NCI-H1436 (cell line): ENCODE measurements at places on chromosomes 7 and 10.

GRCh38 chr7:101096957-101097347 lies 11.7 kb downstream of the TRIM56 start:
- no peak for DNase-seq

DNA sequence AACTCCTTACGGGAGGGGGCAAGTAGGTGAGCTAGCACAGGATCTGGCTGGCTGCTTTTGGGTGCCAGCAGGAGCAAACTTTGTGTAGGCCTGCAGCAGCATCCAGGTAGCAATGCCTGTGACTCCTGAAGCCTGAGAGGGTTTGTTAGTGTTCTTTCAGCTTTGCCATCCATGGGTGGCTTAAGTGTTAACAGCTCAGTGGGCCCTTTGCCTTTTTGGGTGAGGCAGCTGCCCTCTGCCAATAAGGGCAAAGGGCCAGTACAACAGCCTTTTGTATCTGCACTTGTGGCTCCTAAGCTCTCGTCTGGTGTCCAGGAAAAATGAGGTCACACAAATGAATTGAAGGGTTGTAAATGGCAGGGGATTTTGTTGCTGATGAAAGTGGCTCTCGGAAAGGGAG lies 359.0 kb upstream of the CHRM2 start:
- DNase-seq, result no peak

DNA sequence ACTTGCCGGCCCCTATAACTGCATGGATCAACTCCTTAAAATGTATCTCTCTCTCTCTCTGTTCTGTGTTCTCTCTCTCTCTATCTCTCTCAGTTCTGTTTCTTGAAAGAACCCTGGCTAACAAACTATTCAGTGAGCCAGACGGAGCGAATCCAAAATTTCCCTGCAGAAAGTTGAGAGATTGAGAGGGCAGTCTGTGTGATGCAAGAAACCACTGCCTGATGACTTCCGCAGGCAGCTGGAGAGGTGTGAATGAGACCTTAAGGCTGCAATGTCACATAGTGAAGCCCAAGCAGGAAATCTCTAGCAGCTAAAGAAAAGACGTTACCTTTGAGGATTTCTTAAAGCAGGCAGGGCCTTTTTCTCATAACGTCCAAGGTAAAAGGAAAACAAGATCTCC lies 17.3 kb downstream of the FAM107B start:
- no peak for DNase-seq

- DNase-seq, result no peak
These were observed 140.7 kb downstream of the RGS10 start for GRCh38 chr10:119401671-119402395.

DNA sequence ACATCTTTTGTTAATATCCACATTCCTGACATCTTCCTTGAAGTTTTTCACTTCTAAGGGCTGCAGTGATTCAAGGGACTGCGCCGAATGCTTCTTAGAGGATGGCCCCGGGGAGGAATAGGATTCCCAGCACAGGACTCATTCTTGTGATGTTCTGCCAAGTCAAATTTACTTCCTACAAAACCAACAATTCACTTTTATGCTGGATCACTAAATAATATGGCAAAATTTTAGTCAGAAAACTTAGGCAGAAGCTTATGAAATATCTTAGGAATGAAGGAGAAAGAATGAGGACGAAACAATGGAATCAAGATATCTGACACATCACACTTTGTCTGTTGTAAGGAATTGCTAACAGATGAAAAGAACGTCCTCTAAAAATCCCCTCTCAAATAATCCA lies 151.5 kb downstream of the JAZF1 start:
- DNase-seq, result no peak

DNA sequence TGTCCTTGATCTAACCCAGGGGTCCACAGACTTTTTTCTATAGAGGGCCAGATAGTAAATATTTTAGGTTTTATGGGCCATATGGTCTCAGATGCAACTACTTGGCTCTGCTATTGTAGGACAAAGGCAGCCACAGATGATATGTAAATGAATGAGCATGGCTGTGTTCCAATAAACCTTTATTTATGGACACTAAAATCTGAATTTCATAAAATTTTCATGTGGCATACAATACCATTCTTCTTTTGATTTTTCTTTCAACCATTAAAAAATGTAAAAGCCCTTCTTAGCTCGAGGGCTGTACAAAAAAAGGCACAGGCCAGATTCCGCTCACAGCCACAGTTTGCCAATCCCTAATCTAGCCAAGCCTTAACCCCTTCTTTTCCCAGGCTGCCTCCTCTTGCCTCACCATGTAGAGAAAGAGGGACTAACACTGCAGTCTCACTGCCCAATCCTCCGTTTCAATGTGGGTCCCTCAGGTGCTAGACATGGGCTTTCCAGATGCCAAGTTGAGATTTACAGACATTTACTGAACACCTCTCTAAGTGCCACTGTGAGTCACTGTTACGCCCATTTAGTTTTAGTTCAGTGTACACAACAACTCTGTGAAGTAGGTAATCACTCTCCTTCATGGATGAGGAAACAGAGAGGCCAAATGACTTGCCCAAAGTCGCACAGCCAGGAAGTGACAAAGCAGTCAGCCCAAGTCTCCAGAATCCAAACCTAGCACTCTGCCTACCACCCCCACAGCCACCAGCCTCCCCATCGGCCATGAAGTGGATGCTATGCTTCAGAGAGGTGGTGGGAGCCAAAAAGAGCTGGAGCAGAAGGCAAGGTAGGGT lies 132.6 kb upstream of the PDLIM1 start:
- no peak for DNase-seq

DNA sequence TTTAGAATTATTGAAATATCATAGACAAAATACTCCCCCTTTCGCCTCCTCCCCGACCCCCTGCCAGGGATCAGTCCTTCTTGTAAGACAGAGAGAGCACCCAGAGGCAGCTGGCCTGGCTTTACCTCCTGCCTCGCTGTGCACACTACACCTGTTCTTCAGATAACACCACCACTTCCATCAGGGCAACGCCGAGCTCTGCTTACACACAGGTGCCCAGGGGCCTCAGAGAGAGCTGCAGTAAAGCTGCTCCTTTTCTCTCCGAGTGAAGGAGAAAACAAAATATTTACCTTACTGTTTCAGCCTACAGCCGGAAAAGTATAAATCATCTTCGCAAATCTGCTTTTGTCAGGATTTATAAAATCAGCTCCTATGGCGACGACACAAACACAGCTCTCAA lies 80.7 kb downstream of the HIPK2 start:
- no peak for DNase-seq

GRCh38 chr10:5935628-5936027 lies 41.7 kb downstream of the IL15RA start:
- DNase-seq, result no peak

DNA sequence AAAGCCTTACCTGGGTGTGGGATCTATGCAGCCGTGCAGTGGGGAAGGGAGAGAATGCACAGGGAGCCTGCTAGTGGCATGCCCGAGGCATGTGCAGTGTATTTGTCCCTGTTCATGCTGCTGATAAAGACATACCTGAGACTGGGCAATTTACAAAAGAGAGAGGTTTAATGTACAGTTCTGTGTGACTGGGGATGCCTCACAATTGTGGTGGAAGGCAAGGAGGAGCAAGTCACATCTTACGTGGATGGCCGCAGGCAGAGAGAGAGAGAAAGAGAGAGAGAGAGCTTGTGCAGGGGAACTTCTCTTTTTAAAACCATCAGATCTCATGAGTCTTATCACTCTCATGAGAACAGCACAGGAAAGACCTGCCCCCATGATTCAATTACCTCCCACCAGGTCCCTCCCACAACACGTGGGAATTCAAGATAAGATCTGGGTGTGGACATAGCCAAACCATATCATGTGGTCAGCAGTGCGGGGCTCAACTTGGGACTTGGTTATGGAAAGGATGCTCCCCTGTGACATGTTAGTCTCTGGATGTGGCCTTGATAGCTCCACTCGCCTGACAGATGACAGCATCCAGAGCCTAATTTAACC lies 128.9 kb downstream of the DOCK1 start:
- DNase-seq, result no peak

GRCh38 chr7:107810626-107811025 lies 7.6 kb upstream of the SLC26A3 start:
- no peak for DNase-seq

GRCh38 chr7:28580665-28581064 lies 168.3 kb downstream of the CREB5 start:
- DNase-seq, result no peak

DNA sequence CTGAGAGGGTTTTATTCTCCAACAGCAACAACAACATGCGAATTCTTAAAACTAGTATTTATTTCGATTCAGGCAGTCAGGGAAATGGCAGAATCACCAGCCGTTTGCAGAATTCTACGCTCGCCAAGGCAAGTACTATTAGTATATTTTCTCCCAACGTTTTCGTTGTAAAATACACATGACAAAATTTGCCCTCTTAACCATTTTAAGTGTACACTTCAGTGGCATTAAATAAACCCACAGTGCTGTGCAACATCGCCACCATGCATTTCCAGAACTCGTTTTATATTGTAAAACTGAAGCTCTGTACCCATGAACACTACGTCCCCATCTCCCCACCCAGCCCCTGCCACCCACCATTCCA lies 10.8 kb downstream of the EN2 start:
- no peak for DNase-seq

GRCh38 chr7:142181211-142181610 lies 69.7 kb downstream of the MGAM2 start:
- DNase-seq, result no peak

DNA sequence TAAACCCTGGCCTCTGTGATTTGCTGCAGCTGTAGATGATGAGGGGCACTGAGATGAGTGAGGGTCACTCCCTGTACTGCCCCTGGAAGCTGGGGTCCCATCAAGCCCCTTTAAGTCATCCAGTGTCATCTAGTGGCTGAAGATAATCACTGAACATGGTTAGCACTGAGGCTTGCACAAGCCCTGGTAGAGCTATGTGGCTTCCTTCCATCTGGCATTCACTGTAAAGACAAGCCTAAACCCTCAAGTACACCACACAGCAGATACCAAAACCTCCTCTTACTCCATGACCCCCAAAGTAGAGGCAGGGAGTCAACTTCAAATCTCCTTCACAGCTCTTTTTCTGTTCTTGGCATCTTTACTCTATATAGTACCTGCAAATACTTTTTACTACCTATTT lies 72.7 kb upstream of the MRLN start:
- no peak for DNase-seq

- no peak for DNase-seq
These were observed 203.1 kb downstream of the ELMO1 start for GRCh38 chr7:37245590-37245989.

DNA sequence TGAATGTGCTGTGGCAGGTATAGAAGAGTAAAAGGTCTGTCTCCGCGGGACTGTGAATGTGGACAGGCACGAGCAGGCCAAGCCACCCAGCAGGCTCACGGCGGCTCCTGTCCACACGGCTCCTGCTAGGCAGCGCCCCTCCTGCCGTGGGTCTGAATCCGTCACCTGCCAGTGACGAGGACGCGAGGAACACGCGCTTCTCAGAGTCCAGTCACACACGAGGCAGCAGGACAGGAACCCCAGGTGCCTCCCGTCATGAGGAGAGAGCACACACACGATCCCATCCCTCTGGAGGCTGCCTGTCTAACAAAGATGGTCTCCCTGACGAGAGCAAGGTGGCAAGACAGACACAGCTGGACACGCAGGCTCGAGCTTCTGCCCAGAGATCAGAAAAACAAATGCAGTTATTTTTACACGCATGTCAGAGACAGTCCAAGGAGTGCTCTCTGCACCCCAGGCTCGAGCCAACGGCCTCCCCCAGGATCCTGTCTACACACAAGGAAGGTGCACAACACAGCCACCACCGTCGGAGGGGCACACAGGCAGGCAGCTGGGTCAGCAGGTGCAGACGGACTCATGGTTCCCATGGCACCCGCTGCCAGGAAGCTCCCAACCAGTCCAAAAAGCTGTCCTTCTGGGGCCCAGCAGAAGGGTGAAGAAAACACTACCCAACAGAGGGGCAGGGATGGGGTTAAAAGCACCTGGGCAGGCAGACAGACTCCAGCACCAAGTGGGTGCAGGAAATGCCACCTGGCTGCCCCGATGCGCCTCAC lies 103.2 kb downstream of the MAD1L1 start:
- DNase-seq, result no peak

DNA sequence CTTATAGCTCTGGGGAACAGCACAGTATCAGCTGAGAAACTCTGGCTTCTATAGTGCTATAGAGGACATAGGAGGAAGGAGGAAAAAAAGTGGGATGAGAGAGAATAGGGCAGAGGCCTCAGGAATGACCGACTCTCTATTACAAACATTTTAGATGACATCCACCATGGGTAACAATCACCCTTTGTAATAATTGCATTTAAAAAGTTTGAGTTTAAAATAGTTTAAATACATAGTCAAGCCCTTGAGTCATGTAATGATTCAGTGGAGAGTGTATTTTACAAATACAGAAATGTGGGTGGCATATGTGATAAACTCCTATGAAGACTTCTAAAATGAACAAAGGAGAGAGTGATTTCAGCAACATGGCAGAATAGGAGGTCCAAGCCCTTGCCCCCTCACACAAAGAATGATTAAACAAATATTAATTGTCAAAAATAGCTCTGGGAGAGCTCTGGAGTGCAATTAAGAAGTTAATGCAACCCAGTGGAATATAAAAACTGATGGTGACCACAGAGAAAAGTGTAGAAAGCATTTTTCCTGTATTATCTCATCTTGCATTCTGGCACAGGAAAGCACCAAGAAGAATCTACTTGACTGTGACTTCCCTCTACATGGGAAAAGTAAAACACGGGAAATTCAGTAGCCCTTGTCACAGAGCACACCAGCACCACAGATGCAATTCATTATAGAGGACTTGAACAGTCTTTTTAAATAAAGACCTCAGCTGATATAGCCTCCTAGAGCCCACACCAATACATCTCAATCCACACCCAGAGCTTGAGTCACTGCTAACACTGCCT lies 569.0 kb upstream of the SORCS1 start:
- DNase-seq, result no peak

DNA sequence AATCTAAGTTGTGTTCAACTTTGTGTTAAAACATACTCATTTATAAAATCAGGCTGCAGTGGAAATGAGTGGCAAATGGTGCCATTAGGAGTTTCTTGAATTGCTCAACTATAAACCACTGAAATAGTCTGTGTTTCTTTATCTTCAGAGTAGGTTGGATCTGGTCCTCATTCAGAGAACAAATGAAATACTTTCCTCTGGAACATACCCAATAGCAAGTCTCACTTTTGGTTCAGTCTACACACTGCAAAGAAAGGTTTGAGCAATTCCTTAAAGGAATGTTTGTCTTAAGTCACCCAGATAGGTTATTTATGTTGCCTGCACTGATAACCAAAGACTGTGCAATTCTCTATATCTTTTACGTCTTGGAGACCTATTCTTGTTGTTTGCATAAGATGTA lies 62.5 kb downstream of the ABCB4 start:
- no peak for DNase-seq

DNA sequence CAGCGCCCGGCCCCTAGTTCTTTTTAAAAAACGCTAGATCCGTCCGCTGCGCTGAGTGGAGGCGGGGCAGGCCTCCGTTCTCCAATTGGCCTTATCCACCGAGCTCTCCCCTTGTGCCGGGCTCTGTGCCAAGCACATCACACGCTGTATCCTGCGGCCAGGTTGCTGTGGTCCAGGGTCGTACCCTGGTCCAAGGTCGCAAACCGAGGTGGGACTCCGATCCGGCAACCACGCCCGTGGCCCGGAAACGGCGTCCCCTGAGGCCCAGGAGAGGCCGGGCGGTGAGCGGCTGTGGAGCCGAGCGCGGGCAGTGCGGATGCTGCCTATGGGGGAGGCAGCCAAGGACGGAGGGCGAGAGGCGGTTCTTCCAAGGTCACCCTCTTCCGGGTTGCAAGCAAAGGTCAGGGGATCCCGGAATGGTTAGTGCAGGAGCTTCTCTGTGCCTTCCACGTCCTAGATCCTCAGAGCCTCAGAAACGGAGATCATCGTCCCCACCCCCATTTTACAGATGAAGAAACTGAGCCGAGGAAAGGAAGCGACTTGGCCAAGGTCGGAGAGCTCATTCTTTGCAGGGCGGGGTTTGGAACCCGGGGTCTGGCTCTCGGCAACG lies 72.4 kb upstream of the LRRC4 start:
- DNase-seq, result no peak

- no peak for DNase-seq
These were observed 1246.5 kb downstream of the TYW1 start for GRCh38 chr7:68243128-68243527.
